ENCODE measurements at places on chromosomes 3 and 15.

- DNase-seq = no peak
Observed at GRCh38 chr3:6088433-6088832, 772.5 kb upstream of the GRM7 start.

DNA sequence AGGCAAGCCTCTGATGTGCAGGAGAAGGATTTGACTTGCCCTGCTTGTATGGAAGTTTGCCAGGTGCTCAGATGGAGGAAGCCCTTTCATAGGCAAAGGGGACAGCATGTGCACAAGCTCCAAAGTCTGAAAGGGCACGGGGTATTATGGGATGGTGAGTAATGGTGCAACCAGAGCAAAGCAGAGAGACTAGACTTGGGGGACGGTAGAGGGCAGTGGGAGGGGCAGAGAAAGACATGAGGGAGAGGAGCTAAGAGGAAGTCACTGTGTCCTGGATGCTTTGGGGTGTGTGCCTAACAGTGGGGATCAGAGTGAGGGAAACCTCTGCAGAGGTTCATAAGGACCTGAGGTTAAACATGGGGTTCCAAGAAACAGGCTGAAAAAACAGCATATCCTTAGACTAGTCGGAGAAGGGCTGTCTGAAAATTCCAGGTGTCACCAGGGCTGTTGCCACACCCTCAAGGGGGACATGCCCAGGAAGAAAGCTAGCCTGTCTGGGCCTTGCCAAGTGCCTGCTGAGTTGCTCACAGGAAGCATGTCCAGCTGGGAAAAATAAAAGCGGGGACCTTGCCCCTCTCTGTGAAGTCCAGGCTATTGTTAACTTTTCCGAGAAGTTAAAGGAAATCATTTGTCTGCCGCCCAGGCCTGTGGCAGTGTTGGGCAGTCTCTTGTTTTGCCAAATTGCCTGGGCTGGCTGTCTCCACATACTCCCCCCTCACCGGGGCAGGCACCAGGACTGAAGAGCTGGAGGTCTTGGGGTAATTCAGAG lies 47.1 kb downstream of the HRH1 start:
- no peak for DNase-seq

- no peak for DNase-seq
Observed at GRCh38 chr3:127079211-127079610, 96.3 kb downstream of the PLXNA1 start.

- no peak for DNase-seq
Observed at GRCh38 chr15:62825191-62825590, 217.4 kb upstream of the TPM1 start.

GRCh38 chr3:153026026-153026425 lies 136.0 kb upstream of the RAP2B start:
- DNase-seq = no peak

DNA sequence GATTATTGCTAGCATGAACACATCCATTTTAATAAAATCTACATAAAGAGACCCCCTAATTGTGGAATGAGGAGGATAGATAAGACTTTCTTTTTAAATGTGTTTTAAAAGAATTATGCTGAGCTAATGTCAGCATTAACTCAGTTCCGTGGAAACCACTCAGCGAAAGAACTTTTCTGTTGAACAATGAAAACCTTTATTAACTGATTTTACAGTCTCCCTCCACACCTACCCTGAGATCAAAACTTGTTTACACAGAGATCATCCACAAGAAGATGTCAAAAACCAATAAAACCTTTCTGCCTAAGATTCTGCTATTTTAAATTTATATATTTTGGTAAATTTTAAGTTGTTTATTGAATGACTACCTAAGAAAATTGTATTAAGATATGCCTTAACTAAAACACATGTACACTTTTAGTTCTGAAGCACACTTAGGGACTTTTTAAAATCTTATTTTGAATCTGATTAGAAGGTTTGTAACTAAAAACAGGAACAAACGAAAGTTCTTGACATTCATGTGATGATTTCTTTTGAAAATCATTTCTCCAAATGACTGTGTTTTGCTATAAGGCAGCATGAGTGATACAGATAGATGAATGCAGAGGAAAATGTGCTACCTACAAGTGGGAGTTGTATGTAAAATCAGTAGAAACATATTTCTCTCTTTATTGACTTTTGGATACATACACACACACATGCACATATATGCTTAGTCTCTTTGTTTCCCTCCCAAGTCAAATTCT lies 369.0 kb downstream of the UNC13C start:
- DNase-seq = no peak

GRCh38 chr15:39585871-39586301 lies 5.0 kb downstream of the THBS1 start:
- DNase-seq = no peak

- DNase-seq = peak; percentile 79
Observed at GRCh38 chr3:46913644-46914043, 36.1 kb downstream of the PTH1R start.

Measured in NCI-H510A (cell line).